ELR (cell line): ENCODE measurements at places on chromosomes 13 and 19.
A peak's percentile ranks its signal among the peaks of the same experiment; 100 is the strongest.

DNA sequence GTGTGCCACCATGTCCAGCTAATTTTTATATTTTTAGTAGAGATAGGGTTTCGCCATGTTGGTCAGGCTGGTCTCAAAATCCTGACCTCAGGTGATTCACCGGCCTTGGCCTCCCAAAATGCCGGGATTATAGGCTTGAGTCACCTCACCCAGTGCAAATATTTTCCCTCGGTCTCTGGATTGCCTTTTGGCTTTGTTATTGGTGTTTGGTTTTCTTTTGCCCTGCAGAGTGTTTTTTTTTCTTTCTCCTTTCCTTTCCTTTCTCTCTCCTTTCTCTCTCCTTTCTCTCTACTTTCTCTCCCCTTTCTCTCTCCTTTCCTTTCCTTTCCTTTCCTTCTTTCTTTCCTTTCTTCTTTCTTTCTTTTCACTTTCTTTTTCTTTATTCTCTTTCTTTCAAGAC is 33.2 kb downstream of the KDM4B start:
- peak; percentile 85 for DNase-seq

DNA sequence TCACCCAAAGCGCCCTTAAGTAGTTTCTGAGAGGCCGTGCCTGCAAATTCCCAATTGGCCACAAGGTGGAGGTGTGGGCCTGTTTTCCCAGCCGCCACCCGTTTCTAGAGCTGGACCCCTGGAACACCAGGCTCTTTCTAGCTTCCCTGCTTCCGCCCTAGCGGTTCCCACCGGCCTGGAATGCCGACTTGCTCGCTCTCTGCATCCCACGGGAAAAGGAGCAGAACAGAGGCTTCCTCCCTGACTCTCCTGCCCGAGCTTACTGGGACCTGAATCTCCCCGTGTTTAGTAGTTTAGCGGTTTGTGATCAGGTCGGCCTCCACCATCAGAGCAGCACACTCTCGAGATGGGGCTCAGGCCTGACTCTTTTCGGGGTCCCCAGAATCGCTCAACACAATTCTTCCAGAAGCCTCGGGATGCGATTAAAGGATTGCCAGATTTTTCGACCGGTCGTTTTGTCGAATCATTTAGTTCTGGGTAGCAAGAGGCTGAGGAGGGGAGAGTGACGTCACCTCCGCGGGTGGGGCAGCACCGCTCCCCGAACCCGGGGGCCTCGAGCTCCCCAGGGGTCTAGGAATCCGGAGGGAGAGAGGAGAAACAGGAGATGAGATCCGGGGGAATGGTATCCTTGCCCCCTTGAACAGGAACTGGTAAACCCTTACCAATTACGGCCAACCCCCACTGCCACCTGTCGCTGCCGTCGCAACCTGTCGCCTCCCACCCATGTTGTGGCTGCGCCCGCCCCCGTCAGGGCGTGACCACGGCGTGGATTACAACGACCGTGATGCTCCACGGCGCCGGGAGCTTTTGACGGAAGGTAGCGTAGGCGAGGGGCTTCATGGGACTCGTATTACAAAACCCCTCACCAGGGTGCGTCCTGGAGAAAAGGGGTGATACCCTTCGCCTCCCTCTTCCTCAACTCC is 8.0 kb downstream of the NAPSA start:
- peak; percentile 50 for DNase-seq

DNA sequence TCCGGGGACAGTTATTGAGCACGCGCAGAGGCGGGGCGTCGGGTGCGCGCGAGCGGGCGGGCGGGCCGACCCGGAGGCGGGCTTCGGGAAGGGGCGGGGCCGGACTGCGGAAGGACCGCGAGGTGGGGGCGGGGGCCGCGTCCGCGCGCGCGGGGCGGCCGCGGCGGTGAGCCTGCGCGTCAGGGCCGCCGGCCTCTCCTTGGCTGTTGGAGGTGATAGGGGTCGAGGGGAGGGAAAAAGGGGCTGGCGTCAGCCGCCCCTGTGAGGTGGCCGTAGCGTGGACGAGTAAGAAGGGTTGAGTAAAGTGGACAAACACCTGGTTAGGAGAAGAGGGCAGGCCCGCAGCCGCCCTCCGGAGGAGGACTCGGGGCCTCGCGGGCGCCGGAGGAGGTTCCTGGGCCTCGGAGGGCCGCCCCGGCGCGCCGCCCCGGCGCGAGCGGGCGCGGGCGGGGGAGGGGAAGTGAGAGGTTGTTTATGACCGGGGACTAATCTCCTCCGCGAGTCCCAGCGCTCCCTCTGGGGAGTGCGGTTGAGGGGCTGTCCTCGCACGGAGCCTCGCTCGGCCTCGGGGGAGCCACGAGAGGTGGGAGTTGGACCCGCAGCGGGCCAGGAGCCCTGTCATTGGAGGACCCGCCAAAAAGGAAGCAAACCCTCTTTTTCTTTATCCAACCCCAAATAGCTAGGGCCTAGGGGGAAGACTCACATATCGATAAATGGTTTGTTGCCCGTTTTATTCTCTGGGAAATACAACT is 547 bp upstream of the INTS6 start:
- no peak for DNase-seq

- DNase-seq, result no peak
These were observed 99.6 kb downstream of the ZNF429 start for GRCh38 chr19:21604951-21605476.

DNA sequence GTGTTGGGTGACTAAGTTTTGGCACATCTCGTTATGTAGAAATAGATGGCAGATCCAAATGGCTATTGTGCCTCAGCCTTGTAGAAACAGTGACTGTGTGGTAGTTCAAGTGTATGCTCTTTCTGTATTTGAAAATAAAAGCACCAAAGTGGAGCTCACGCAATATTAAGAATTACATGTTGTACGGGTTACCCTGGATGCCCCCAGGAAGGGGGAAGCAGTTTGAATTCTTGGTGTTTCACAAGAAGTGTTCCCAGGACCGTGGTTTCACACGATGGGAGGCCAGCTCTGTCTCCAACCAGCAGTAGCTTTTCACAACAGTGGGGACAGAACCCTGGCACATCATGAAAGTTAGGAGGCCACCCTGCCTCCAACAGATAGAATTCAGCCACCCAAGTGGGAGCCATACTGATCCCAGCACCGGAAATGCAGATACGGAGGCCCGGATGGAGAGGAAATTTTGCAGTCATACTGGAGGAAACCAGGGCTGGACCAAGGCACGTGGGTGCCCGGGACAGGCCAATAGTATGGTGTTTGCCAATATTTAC is 8.9 kb downstream of the FLT1 start:
- DNase-seq, result no peak

GRCh38 chr13:113093580-113094409 is 11.8 kb upstream of the F7 start:
- no peak for DNase-seq

GRCh38 chr13:113446488-113446854 is 6.8 kb downstream of the ADPRHL1 start:
- DNase-seq, result no peak

GRCh38 chr19:6767081-6767356 is 216 bp downstream of the SH2D3A start:
- DNase-seq, result no peak

- no peak for DNase-seq
These were observed 192.5 kb upstream of the PCDH20 start for GRCh38 chr13:61608138-61608537.

DNA sequence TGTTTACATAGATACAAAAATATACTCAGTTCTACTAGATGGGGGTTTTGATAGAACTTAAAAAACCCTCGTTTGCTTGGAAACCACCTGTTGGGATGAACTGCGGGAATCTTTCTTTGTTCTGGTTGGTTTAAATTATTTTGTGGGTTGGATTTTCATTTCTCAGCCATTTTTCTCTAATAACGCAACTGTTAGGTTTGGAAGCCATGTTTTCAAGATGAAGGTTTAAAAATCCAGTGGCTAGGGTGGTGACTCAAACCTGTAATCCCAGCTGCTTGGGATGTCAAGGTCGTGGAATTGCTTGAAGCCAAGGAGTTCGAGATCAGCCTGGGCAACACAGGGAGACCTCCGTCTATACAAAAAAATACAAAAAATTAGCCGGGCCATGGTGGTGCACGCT is 1.6 kb downstream of the URI1 start:
- DNase-seq, result peak; percentile 46

DNA sequence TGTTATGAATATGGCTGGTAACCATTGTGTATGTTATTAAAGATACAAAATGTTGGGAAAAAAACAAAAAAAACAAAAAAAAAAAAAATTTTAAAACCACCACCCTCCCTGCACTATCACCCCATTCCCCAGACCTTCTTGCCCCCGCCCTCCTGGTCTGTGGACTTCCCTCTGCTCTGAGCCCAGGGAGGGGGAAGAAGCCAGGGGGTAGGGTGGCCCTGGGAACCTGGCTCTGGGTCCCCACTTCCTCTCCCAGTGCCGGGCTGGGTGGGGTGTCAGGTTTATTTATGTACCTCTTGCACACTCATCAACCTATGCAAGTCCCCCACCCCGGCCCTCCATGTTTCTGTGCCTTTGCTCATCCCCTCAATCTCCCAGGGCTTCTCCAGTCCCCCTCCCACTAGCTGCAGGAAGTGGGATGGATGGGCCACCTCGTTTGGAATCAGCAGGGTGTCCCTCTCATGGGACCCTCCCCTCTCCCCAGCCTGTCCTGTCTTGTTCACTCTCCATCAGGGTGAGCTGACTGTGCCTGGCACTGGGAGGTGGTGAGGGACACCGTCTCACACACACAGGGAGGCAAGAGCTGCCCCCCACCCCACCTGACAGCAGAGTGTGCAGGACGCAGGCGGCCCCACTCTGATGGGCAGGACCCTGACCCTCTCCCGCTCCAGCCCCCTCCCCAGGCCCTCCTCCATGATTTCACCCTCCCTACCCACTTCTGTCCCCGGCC is 5.9 kb downstream of the PAF1 start:
- DNase-seq, result no peak

GRCh38 chr13:40671956-40672764 is 5.7 kb upstream of the FOXO1 start:
- DNase-seq, result peak; percentile 82

DNA sequence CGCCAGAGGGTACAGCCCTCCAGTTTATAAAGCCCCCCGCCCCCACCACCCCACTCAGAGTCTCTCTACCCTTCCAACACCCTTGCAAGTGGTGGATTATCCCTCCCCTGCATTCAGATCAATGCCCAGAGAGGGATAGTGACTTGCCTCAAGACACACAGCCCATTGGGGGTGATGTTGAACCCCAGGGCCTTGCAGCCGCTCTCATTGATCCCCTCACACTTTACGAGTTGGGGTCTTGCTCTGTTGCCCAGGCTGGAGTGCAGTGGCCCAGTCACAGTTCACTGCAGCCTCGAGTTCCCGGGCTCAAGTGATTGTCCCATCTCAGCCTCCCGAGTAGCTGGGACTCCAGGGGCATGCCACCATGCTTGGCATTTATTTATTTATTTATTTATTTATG is 11.2 kb downstream of the TLE2 start:
- no peak for DNase-seq

GRCh38 chr19:33389421-33390100 is 16.1 kb downstream of the CEBPG start:
- no peak for DNase-seq

- peak; percentile 42 for DNase-seq
These were observed 43.0 kb upstream of the HNRNPA1L2 start for GRCh38 chr13:52599037-52599847.

DNA sequence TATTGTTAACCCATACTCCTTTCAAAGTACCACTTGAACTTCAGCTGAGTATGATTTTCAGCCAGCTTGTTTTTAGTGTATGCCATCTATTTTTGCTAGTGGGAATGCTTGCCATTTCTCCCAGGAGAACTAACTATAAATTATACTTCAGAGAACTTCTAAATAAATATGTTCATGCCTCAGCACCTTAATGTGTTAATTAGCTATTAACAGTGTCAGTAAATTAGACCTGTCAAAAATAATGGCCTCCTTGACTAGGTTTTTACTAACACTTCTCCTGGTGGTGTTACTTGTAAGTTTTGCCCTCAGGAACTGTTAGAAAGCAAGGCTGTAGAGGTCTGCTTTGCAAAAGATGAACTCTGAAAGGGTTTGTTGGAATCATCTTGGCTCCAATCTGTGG is 4.5 kb downstream of the CLDN10 start:
- DNase-seq, result no peak

DNA sequence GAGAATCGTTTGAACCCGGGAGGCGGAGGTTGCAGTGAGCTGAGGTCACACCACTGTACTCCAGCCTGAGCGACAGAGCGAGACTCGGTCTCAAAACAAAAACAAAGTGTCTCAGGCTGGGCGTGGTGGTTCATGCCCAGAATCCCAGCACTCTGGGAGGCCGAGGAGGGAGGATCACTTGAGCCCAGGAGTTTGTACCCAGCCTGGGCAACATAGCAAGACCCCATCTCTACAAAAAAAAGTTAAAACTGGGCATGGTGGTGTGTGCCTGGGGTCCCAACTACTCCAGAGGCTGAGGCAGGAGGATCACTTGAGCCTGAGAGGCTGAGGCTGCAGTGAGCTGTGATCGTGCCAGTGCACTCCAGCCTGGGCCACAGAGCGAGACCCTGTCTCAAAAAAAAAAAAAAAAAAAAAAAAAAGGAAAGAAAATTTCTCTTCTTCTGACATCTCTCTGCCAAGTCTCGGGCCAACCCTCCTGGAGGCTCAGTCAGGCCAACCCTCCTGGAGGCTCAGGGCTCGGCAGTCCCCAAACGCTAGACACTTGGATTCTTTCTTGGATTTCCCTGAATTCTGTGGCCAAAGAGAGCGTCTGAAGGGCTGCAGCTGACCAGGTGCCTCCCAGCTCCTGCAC is 26.3 kb downstream of the ARID3A start:
- no peak for DNase-seq

- no peak for DNase-seq
These were observed 234.9 kb downstream of the KCTD12 start for GRCh38 chr13:76651286-76651685.
